Natural killer cell treated with Interleukin-12 subunit alpha and Interleukin-12 subunit beta and Interleukin-15 and Interleukin-18, amount 100 ng/mL, for 72 hours (primary cell): ENCODE measurements at places on chromosomes 7 and 10.

DNA sequence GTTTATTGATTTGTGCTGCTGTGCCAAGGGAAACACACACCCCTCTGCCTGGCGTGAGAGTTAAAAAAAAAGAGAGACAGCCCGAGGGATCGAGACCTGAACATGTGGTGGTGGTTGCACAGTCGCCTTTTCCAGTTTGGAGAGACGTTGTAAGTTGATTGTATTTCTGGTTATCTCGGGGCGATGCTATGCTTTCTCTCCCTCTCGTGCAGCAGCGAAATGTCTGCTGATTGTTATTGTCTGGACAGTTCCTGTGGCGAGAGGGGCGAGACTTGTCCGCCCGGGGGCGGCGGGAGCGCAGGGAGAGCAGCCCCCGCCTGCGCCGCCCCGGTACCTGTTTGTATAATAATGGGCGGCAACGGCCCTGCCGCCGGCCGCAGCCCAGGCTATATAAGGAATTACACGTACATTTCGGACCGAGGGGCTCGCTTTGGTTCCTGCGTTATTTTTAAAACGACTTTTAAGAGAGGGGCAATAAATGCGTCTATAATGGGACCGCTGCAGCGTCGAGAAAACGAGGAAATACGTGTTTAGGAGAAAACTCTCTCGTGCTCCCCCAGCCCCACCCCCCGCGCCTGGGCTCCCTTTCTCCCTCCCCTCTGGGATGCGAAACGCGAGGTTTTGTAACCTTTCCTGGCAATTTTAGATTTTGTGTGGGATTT is 1.7 kb downstream of the ZEB1 start:
- no peak for DNase-seq

GRCh38 chr7:128868624-128869137 is 6.0 kb downstream of the ATP6V1F start:
- DNase-seq, result no peak

DNA sequence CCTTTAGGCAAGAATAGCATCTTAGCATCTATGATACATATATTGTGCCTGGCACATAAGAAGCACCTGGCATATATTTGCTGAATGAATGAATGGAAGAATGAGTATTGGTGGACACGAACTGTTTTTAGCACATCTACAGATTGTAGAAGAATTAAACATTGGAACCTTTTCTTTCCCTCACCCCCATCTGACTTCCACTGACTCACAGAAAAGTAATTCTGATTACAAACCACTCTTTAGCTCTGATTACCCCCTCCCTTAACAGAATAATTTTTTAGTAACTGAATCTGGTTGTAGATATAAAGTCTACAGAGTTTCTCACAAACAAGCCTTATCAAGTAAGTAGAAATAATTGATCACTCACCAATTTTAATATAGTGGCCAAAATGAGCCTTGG is 31.9 kb downstream of the SLC26A4 start:
- DNase-seq, result no peak

DNA sequence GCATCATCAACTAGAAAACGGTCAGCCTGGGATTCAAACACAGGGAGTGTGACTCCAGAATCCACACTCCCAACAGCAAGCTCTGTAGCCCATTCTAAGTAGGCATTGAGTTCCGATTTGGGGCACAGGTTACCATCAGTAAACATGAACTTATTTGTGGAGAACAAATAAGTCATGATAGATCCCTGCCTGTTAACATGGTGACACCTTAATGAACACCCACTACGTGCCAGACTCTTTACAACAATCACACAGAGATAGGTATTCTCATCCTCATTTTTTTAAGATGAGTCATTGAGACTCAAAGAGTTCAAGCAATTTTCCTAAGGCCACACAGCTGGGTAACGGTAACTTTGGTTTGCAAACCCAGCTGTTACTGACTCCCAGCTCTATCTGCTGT is 91.5 kb downstream of the LYZL2 start:
- DNase-seq, result no peak

- DNase-seq, result no peak
Measured at GRCh38 chr10:80589726-80590373, 52.1 kb downstream of the SH2D4B start.

DNA sequence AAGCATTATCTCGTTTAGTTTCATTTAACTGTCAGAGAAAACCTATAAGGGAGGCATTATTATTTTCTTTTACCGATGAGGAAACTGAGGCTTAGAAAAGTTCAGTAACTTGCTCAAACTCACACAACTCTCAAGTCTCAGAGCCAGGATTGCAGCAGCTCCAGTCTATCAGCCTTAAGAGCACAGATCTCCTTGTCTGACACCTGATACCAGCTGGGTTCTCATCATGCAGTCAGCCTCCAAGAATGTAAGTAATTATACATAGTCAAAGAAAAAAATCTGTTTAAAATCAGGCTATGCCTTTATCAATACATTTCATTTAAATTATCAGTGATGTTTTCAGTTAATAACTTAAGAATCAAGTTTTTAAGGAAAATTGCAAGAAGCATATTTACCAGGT is 236.6 kb upstream of the TCF7L2 start:
- no peak for DNase-seq

- no peak for DNase-seq
Measured at GRCh38 chr10:29613791-29614190, 21.0 kb downstream of the SVIL start.

DNA sequence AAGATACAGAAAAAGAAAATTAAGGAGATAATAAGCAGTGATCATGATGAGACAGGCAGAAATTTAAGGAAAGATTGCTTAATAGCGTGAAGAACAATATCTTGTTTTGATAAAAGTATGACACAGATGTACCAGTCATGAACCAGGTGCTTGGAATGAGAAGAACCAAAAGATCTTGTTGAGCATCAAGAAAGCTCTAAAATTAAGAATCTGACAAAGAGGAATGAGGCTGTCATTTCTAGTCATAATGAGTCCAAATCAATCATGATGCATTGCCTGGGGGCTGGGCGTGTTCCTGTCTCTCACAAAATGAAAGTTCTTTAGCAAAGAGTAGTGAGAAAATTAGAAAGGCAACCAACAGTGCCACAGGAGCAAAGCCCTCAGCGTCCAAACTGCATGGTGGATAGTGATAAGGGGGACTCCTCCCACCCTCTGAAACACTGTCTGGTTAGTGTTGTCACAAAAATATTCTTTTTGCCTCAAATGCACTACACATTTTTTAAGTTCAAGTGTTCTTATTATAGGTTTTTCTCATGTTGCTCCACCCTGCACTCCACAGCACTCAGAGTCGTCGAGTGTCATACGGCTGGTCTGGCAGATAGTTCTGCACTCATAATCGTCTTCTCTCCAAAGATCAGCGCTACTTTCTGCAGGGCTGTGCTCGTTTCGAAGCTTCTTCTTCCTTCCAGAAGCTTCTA is 439.6 kb downstream of the TNS3 start:
- no peak for DNase-seq

DNA sequence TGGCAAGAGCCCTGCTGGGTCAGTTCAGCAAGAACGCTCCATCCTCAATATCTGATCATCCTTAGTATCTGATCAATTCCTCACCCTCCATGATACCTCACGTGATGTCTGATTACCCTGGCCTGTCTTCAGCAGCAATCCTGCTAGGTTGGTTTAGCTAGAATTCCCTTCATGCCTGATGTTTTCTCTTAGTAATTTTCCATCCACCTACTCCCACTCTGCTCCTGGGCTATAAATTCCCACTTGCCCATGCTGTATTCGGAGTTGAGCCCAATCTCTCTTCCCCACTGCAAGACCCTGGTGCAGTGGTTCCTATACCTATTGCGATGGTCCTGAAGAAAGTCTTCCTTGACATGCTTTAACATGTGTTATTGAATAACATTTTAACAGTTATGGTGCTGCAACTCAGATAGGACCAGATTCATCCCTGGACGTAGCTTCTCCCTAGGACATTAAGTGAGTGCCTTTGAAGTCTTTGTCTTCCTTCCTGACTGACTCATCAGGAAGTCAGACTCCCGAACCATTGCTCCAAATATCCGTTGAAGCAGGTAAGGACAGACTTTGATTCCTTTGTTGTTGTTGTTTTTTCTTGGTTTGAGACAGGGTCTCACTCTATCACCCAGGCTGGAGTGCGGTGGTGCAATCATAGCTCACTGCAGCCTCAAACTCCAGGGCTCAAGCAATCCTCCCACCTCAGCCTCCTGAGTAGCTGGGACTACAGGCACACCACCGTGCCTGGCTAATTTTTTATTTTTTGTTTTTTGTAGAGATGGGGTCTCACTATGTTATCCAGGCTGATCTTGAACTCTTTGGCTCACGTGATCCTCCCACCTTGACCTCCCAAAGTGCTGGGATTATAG is 29.4 kb upstream of the CLDN3 start:
- no peak for DNase-seq

DNA sequence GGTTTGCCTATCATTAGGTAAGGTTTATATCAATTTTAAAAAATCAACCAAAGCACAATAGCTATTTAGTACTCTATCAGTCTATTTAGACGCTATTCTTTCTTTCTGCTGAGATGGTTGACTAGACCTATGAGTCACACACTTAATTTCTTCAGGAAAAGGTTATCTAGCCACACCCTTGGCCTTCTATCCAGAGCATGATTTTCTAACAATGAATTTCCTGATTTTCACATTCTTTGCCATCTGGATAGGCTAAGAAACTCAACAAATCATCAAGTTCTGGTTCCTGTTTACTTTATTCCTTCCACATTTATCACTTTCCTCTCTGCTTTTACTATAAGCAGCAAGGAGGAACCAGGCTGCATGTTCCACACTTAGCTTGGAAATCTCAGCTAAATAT is 8.1 kb downstream of the PRPS1L1 start:
- DNase-seq, result no peak

- DNase-seq, result no peak
Measured at GRCh38 chr7:43803865-43804264, 45.4 kb downstream of the BLVRA start.

GRCh38 chr10:26372513-26373354 is 65.4 kb upstream of the APBB1IP start:
- DNase-seq, result no peak

GRCh38 chr7:141706239-141707064 is 1.7 kb upstream of the WEE2 start:
- DNase-seq, result no peak

DNA sequence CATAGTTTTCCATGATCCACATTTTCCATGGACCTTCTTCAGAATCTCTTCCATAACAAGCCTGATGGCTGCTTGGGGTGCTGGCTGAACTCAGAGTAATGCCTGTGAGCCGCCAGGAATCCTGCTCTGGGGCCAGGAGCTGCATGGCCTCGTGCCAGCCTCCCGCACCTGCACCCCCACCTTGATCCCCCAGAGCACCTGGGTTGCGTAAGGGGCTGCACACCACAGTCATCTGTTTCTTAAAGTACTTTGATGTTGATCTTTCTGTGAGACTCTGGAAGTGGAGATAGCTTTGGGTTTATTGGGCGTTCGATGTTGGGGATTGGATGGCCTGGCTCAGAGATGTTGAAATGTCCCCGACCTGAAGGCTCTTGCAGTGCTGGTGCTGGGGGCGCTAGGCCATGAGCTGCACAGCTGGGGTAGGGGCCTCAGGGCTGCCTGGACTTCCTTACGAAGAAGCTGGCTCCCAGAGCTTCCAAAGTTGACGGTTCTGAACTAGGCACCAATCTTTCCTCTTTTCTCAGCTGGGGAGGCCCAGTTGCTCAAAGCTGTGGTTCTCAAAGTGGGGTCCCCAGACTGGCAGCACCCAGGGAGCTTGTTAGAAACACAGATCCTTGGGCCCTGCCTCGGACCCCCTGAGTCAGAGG is 534.0 kb downstream of the DNAJB6 start:
- no peak for DNase-seq

DNA sequence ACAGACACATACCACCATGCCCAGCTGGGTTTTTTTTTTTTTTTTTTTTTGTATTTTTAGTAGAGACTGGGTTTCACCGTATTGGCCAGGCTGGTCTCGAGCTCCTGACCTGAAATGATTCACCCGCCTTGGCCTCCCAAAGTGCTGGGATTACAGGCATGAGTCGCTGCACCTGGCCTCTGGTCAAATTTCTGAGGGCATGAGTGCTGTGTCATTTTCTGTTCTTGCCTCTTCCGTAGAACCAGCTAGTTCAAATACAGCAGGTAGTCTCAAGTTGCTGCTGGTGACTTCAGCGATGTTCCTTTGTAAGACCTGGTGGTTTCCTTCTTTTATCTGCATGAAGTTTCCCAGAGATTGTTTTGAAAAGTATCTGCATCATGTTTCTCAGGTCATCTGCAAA is 134.8 kb upstream of the SHH start:
- DNase-seq, result no peak
